Left forelimb (tissue), 1 donor: ENCODE measurements at places on chromosomes 11 and 22.

DNA sequence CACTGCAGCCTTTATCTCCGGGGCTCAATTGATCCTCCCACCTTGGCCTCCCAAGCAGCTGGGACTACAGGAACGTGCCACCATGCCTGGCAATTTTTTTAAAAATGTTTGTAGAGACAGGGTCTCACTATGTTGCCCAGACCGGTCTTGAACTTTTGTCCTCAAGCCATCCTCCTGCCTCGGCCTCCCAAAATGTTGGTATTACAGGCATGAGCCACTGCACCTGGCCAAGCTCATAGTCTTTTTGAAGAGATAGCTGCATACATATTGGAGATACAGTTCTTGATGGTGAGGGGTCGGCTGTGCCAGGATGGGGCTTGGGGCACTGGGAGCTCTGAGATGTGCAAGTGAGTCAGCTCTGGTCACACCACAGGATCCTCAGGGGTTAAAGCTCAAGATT is 53.2 kb downstream of the CHRDL2 start:
- DNase-seq, result no peak

DNA sequence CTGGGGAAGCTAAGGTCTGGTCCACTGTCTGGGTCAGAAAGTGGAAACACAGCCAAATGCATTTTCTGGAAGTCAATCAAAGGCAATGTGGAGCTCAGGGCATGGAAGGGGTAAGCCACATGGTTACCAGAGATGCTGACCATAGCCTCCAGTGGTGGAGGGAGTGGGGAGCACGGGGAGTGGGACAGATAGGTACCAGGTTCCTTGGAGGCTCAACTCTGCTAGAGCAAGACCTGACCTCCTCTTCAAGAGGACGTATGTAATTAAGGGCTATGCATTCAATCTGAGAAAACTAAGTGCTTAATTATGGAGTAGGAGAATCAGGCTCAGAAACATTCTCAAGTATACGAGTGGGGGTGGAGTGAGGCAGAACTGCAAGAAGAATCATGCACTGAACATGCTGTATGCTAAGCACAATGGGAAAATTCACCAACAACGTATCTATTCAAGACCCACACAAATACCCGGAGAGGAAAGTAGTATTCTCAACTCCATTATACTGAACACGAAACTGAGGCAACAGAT is 65.2 kb upstream of the PHOX2A start:
- DNase-seq, result no peak

GRCh38 chr11:43269254-43269918 is 42.4 kb upstream of the API5 start:
- DNase-seq, result no peak

DNA sequence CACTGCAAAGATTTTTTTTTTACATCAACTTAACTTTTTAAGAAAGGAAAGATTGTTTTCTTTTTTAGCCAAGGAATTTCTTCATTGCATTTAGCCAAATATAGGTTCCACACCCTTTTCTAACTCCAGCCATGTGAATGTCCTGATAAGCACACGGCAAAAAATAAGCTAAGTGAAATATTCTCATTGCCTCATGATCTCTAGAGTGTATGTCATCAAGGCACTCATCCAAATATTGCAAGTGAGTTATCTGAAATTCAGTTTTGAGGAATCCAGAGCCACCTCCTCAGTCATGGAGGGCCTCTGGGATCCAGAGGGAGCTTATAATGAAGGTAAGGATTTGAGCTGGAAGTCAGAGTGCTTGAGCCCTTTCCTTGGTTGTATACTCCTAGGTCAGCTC is 80.0 kb downstream of the BLID start:
- no peak for DNase-seq

DNA sequence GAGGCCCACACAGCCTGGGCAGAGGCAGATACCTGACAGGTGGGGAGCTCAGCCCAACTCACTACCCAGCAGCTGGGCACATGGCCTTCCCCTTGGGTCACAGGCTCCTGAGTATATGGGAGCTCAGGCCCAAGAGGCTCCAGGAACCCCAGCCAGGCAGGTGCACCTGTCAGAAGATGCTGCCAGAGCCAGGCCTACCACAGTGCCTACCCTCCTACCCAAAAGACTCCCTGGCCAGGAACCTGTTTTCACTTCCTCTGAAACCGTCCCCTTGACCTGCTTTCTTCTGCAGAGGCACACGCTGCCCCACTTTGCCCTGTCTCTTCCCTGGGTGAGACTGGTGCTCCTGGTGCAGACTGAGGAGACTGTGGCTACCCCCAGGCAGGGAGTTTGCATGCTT is 2.9 kb downstream of the CHID1 start:
- DNase-seq, result no peak

GRCh38 chr11:33525789-33526188 is 174.8 kb downstream of the C11orf91 start:
- DNase-seq, result no peak

DNA sequence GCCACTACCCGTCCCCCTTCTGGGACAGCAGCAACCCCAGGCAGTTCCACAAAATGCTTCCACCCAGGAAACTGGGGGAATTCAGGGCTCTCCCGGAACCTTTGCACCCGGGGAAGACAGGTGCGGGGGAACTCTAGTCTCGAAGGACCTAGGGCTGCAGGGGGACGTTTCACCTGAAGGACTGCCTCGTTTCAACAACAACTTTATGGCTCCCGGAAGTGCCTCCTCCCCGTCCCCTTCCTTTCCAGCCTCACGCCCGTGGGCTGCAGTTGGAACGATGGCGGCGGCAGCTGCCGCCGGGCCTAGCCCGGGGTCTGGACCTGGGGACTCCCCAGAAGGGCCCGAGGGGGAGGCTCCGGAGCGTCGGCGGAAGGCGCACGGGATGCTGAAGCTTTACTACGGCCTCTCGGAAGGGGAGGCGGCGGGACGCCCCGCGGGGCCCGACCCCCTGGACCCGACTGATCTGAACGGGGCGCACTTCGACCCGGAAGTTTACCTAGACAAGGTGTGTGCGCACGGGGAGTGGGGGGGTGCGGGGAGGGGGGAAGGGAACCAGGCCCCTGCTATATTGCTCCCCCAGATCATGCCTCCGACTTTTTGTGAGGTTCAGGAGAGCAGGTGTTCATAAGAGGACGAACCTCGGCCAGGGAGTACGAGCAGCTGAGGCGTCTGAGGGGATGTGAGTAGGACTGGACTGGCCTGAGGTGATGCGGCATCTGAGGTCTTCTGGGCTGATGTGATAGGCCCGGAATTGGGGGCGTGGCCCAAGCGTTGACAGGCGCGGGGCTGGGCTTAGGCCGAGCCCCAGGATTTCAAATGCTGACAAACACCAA is at the start of gene VPS51:
Gene VPS51 (plus strand): TSS at position 241 of the 833 bp plus-strand sequence. CDS start 37 bp downstream, at position 278.
- DNase-seq, result peak; percentile 90

DNA sequence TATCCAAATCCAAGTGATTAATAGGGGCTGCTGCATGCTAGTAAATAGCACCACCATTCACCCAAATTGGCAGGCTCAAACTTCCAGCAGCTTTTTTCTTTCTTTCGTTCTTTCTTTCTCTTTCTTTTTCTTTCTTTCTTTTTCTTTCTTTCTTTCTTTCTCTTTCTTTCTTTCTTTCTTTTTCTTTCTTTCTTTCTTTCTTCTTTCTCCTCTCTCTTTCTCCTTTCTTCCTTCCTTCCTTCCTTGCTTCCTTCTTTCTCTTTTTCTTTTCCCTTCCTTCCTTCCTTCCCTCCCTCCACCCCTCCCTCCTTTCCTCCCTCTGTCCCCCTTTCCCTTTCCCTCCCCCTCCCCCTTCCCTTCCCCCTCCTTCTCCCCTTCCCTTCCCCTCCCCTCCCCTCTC is 81.5 kb downstream of the PDE3B start:
- DNase-seq, result no peak

- DNase-seq, result peak; percentile 73
Observed at GRCh38 chr11:121886005-121886734, 229.8 kb downstream of the BLID start.

DNA sequence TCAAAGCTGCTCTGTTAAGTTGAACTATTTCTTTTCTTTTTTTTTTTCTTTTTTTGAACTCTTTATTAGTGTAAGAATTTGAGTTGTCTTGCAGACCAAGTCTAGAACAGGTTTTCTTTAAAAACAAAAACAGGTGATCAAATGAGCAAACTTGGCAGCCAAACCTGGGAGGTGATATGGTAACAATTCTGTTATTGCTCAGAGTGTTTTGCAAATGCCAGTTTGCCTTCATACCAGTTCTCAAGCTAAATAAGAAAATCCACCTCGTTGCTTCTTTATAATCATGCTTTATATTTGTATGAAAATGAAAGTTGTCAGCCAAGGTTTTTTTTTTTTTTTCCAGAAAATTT is 76.9 kb downstream of the DEPDC5 start:
- DNase-seq, result no peak

DNA sequence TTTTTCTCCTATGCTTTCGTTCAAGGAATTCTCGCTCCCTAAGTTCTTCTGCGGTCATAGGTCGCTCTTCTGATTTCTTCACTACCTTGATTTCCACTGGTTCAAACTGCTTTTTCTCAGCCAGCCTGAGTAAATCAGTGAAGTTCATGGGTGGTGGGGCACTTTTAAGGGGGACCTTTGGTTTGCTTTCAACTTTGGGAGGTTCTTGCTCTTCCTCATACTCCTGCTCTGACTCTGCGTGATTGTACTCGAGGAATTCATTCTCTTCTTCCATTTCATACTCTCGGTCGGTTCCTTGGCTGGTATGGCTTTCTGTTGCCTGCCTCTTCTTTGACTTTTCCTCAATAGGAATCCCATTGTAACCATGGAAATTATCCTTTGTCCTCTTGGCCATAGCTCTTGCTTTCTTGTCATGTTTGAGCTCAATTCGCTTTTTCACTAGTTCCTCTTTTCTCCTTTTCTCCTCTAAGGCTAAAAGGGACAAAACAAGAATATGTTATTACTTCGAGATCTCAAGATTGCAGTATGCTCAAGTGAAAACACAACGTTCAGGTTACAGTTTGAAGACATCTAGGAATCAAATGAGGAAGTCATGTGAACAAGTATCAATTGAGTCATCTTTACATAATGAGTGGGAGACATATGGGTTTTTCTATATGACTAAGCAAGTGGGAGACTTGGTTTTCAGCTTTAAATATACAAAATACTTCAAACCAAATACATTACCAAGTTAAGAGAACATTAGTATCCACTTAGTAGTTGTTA is 16.2 kb downstream of the MISFA start:
- no peak for DNase-seq

GRCh38 chr11:75597636-75598035 is 35.6 kb downstream of the SERPINH1 start:
- no peak for DNase-seq

GRCh38 chr22:49188091-49188490 is 639.6 kb downstream of the BRD1 start:
- DNase-seq, result no peak

DNA sequence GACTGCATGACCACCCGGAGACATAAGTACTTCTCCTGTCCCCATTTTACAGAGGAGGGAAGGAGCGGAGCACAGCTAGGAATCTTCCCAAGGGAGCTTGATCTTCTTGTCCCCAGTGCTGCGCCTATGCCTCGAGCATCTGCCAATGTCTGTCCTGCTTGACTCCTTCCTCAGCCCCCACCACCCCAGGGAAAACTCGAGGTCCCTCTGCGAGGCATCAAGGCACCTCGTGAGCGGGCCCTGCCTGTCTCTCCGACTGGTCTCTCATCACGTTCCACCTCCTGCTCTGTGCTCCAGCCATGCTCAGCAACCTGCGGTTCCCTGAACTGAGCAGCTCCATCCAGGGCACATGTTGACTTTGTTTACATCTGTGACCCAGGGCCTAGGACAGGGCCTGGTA is 2.5 kb downstream of the NCF4 start:
- DNase-seq, result peak; percentile 41

DNA sequence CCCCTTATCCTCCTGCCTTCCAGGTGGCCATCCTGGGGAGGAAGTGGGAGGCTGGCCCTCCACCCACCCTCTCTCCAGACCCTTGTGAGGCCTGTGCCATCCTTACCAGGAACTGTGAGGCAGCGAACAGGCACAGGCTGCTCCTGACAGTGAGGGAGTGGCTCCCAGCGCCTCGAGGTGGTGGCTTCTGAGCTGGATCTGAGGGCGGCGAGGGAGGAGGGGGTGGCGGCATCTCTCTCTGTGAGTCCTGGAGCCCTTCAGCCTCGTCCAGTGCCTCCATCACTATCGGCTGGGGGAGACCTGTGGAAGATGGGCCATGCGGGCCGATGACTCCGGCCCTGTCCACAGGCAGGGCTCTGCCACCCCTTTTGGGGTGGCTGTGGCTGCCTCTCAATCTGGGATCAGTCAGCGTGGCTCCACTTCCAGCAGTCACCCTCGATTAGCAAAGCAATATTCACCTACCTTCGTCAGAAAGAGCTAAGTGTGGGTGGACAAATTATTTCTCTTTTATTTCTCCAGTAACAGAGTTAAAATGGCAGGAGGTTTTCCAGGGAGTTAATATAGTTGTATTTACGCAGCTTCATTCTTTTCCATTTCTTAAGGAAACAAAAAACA is 18.0 kb upstream of the IGSF22 start:
- no peak for DNase-seq

DNA sequence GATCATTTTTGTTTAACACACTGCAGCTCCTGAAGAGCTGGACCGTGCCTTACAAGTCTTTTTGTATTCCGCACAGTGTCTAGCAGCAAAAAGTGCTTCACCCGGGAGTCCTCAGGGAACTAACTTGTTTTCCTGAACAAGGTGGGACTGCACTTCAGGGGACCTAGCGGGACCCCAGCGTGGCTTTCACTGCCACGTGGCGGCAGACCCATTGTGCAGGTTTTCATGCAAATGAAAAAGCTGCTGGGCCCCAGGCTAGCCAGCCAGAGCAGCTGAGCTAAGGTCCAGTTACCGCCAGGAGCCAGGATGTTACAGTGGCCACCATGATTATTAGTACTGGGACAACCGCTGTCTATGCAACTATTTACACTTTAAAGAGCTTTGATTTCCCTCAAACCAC is 90.6 kb downstream of the FAR1 start:
- no peak for DNase-seq

DNA sequence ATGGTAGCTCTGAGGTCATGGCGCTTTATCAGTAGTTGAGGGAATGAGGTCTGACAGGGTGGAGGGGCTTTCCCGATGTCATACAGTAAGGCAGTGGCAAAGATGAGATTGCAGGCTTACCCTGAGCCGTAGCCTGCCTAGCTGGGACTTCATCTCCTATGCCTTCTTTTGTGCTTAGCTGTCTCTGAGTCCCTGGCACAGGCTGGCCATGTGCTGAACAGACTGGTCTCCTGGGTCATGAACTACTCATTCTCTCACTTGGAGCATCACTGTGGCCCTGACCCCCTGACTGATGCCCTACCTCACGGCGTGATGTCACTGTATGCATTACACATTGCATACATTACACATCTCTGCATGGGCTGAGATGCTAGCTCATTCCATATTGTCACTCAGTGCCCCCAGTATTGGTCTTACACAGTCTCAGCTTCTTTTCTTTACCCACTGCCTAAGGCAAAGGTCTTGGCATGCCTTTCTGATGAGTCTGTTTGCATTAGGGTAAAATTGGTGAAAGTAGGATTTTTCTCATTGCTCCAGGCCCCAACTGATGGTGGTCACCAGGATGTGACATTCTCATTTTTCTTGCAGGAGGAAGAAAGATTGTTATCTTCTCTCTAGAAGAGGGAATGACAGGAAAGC is 389.4 kb upstream of the CADM1 start:
- no peak for DNase-seq

- DNase-seq, result no peak
Observed at GRCh38 chr11:132452616-132453015, 1079.7 kb downstream of the OPCML start.
